ENCODE measurements at places on chromosomes 16 and 17.

DNA sequence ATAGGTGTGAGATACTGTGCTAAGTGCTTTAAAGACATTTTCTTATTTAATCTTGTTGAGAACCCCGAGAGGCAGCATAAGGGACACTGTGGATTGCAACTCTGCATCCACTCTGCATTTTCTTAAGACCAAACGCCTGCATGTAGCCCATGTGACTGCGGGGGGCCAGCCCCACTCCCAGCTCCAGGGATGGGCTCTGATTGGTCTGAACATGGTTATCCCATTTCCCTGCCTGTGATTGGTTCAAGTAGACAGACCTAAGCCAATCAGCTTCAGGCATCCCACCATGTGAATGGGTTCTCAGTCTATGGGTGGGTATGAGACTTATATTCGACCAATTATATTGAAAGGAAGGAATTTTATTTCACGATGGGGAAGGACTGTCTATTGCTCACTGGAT, 33.2 kb upstream of the USP7 start:
- no peak for DNase-seq

DNA sequence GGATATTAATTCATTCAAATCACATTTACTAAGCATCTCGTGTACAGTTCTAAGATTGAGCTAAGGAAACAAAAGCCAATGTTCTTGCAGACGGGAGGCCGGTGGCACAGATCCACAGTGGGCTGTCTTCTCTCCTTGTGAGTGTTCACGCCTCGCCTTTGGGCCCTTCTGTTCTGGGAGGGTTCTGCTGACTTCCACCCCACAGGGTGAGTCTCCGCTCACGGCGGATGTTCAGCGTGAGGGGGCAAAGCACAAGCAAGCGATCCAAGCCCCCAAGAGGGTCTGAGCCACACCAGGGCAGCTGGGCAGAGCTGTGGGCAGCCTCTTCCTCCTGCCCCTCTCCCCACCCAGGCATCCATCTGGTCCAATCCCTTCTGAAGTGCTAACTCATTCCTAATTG, 84.3 kb upstream of the DOC2B start:
- DNase-seq = no peak

- peak; percentile 21 for DNase-seq
Measured at GRCh38 chr17:57442914-57443571, 186.7 kb downstream of the MSI2 start.

GRCh38 chr16:8620535-8620934, 963 bp upstream of the METTL22 start:
- peak; percentile 82 for DNase-seq

DNA sequence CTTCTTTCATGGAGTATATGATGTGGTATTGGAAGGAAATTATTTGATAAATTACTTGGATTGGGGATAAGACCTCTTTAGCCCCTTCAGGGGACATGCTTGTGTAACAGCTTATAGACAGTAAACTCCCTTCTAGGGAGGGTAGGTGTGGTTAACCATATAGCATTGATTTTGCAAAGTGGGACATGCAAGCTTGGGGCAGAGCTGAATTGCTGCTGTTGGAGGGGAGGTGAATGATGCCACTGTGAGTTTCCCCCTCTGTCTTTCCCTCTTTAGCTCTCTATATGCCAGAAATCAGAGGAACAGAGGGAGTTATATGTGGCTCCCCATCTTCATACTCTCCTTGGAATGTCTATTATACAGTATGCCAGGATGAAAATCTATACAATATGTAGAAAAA, 54.7 kb downstream of the WSCD1 start:
- DNase-seq = no peak

DNA sequence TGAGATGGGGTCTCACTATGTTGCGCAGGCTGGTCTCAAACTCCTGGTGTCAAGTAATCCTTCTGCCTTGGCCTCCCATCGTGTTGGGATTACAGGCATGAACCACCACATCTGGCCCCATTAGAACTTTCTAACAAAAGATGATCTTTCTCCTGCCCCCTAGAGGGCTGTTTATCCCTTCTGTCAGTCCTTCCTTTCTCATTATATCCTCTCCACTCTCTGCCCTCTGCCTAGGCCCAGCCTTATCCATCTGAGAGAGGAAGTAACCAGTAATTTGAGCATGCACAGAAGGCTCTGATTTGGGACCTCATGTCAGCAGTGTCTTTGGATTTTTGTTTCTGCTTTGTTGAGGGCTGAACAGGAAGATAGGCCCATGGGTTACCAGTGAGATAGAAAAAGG, 4.4 kb upstream of the DHX40 start:
- no peak for DNase-seq

GRCh38 chr17:28895794-28896447, 1.6 kb downstream of the FLOT2 start:
- DNase-seq = no peak

DNA sequence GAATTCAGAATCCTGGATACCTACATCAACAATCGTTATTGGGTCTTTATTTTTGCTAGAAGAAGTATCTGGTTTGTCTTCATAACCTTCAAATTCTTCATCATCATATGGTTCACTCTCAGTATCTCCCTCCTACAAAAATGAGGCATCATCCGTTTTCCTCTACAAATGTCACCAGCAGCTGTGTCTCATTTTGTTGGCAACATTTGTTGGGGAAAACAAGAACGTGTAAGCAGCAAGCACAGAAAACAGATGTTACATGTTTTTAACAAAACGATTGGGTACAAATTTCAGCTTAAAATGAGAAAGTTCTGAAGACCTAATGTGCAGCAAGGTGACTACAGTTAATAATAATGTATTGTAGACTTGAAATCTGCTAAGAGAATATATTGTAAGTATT, 8.7 kb downstream of the CCDC47 start:
- DNase-seq = no peak

Measured in keratinocyte (primary cell).